ENCODE measurements at places on chromosomes 5 and 9. TPM values are rescaled to one million over a fixed set of nuclear protein-coding genes. Genes with fewer than 3 reads are reported as not detected.

The HRCT1 gene
- not detected for total RNA-seq

The CDKN2B gene
- under 0.01 TPM for total RNA-seq

The NR4A3 gene
- total RNA-seq = 5.1 TPM

GRCh38 chr9:71793386-71794105 lies 25.2 kb upstream of the CEMIP2 start:
- DNase-seq = no peak

DNA sequence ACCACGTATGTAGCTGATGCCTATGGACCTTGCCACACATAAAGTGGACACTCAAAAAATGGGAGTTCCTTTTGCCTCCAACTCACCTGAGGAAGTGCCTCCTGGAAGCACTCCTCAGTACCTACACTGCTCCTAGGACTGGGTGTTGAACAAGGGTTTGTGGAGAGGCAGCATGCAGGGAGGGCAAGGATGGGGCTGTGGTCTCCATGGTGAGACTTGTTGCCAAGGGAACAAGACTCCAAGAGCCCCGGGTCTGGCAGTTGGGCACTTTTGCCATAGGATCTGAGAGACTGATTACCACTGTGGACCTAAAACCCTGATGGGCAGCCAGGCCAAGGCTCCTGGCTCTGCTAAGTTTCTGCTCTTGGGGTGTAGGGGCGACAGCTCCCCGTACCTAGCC lies 6.9 kb upstream of the NR5A1 start:
- DNase-seq = no peak

DNA sequence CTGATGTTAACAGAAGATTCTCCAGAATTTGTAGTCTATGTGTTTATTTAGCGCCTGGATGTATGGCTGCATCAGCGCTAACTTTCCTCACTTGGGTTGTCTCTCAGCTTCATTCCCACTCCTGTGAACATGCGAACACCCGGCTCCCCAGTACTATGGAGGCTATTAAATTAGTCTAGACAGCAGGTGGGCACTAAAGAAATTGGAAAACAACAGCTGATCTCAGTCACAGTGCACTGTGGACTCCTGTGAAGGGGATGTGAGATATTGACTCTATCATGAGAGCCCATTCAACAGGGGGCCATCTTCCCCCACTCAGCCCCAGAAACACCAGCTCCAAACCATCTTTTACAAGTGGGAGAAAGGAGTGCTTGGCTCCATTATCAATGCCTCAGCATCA lies 471.0 kb downstream of the KDM4C start:
- DNase-seq = no peak

- no peak for DNase-seq
Measured at GRCh38 chr5:152388610-152389009, 16.5 kb downstream of the NMUR2 start.
